Osteoblast (primary cell): ENCODE measurements at places on chromosomes 2 and 18. TPM values are rescaled to one million over a fixed set of nuclear protein-coding genes. Genes with fewer than 3 reads are reported as not detected.

RAB3GAP1 gene
- total RNA-seq: 89.0 and 90.5 TPM in 2 replicates

EIF2AK3 gene
- total RNA-seq: 24.2 and 25.7 TPM in 2 replicates

CD8B2 gene
- total RNA-seq: not detected in 2 replicates

RNF125 gene
- total RNA-seq: under 0.01 and 0.59 TPM in 2 replicates

IKZF2 gene
- 10.3 and 11.9 TPM in 2 replicates for total RNA-seq

DNA sequence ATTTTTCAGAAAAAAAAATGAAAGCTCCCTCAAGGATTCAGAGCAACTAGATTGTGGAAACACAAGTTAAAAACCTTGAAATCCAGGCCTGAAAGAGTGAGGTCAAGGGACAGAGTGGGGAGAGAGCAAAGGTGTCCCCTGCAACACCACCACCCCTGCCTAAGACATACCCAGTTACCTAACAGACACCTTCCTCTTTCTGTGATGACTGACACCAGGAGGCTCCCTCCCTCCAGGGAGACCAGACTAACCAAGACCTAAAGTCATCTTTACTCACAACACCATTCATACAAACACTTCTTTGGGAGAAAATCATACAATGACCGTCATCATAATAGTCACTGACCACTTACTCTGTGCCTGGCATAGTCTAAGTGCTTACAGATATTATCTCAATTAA, 151.8 kb upstream of the NABP1 start:
- no peak overlapping the region for H3K27ac ChIP-seq
- DNase-seq: no peak
- H3K4me3 ChIP-seq: no peak overlapping the region

DNA sequence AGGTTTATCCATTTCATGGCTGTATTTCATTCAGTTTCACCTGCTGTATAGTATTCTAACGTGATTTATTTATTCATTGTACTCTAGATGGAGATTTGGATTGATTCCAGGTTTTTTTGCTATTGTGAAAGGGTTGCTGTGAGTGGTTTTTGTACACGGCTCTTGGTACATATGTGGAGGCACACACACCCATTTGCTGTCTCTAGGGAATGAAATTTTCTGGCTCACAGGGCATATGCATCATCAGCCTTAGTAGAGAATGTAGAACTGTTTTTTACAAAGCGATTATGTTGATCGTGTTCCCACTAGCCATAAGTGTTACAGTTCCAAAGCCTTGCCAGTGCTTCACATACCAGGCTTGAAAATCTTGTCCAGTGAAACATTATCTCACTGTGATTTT, 5.1 kb downstream of the SPTBN1 start:
- H3K36me3 ChIP-seq: no peaks in the 10 kb centered on the region
- peak overlapping the region; percentile 38 for H3K27ac ChIP-seq

GRCh38 chr2:147149575-147150240, 695.1 kb upstream of the ACVR2A start:
- H3K27ac ChIP-seq: no peak overlapping the region
- no peak for DNase-seq
- H3K4me1 ChIP-seq: no peaks in the 10 kb centered on the region
- no peaks in the 10 kb centered on the region for H3K27me3 ChIP-seq
- H3K36me3 ChIP-seq: no peaks in the 10 kb centered on the region

GRCh38 chr2:81260320-81260719, 955.8 kb upstream of the LRRTM1 start:
- H3K27me3 ChIP-seq: no peaks in the 10 kb centered on the region
- DNase-seq: no peak
- H3K4me1 ChIP-seq: no peaks in the 10 kb centered on the region
- H3K36me3 ChIP-seq: no peaks in the 10 kb centered on the region
- H3K27ac ChIP-seq: no peak overlapping the region

DNA sequence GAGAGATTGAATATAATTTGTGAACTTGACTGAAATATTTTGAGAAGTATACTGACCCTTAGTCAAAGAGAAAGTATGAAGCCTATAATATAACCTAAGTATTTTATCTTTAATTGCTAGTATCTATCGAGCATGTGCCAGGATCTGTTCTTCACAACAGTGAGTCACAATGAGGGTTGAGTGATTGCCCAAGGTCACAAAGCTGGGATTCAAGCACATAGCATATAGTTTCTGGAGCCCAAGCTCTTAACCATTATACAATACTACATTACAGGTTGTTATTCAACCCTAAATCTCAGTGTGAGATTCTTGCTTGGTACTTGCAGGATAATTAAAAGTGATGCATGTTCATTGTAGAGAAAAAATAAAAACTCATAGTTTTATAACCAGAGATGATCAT, 97.2 kb downstream of the RAB3GAP1 start:
- H3K36me3 ChIP-seq: peaks cover 41% of the 10 kb centered on the region
- H3K27ac ChIP-seq: no peak overlapping the region

DNA sequence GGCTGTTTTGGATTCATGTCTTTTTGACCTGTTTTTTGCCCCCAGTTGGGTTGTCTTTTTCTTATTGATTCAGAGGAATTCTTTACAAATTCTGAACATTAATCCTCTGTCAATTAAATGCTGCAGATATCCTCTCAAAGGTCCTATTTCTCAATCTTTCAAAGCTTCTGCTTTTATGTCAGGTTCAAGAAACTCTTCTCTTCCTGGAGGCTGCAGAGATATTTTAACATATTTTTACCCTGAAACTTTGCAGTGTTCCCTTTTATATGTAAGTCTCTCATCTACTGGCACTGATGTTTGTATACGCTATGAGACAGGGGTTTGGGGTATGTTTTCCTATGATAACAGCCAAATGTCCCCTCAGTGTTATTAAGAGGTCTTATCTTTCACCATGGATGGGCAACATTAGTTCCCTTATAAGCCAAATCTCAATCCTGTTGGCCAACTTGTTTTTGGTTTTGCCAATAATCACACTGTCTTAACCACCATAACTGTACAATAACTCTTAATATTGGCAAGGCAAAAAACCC, 159.3 kb downstream of the HDAC4 start:
- no peak for DNase-seq
- no peaks in the 10 kb centered on the region for H3K4me1 ChIP-seq
- H3K27ac ChIP-seq: no peak overlapping the region
- H3K27me3 ChIP-seq: no peaks in the 10 kb centered on the region

GRCh38 chr2:198901894-198902293, 555.8 kb downstream of the SATB2 start:
- H3K4me1 ChIP-seq: no peaks in the 10 kb centered on the region
- H3K27me3 ChIP-seq: no peaks in the 10 kb centered on the region
- H3K4me3 ChIP-seq: no peak overlapping the region
- H3K27ac ChIP-seq: no peak overlapping the region

- no peak overlapping the region for H3K4me3 ChIP-seq
- no peaks in the 10 kb centered on the region for H3K4me1 ChIP-seq
- H3K36me3 ChIP-seq: no peaks in the 10 kb centered on the region
- H3K27me3 ChIP-seq: no peaks in the 10 kb centered on the region
- H3K27ac ChIP-seq: no peak overlapping the region
- no peak for DNase-seq
Observed at GRCh38 chr2:58227171-58227917, 13.8 kb downstream of the FANCL start.

DNA sequence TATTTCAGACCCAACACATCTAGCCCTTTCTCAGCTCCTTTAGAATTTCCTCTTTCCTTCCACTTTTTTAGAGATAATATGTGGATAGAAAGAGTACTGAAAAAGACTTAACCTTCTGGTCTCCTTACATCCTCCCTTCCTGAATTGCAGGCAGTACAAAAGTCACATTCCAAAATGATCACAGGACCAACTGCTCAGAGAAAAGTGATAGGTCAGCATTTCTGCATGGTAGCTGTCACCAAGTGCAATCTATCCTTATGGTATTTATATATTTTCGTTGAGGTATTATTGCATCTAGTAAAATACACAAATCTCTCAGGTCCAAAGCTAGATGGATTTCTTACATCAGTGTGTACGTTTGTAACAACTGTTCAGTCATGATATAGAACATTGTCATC, 427.5 kb downstream of the LPIN1 start:
- H3K27ac ChIP-seq: no peak overlapping the region
- H3K4me3 ChIP-seq: no peak overlapping the region
- H3K4me1 ChIP-seq: peaks cover 32% of the 10 kb centered on the region
- no peaks in the 10 kb centered on the region for H3K36me3 ChIP-seq

GRCh38 chr18:710418-711300, 1.8 kb downstream of the ENOSF1 start:
- no peak for DNase-seq
- no peaks in the 10 kb centered on the region for H3K27me3 ChIP-seq
- peak overlapping the region; percentile 94 for H3K27ac ChIP-seq
- H3K36me3 ChIP-seq: peaks cover 6% of the 10 kb centered on the region
- H3K4me3 ChIP-seq: peak overlapping the region; percentile 78

DNA sequence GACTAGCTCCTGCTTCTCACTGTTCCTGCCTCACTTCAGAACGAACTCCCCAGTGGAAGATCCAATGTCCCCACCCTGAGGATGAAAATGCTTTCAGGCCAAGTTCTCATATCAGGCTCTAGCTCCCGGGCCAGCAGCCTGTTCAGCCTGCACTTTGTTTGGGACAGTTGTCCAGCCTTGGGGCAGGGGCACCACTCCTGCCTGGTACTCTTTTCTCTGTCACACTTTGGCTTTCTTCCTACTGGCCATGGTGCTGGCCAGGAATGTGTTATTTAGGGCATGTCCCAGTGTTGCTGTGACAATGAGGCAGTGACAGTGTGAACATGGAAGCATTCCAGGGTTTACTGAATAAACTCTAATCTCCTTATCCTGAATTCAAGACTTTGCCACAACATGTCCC, 154.1 kb downstream of the GALNT14 start:
- no peaks in the 10 kb centered on the region for H3K4me1 ChIP-seq
- H3K27ac ChIP-seq: no peak overlapping the region
- no peaks in the 10 kb centered on the region for H3K36me3 ChIP-seq

DNA sequence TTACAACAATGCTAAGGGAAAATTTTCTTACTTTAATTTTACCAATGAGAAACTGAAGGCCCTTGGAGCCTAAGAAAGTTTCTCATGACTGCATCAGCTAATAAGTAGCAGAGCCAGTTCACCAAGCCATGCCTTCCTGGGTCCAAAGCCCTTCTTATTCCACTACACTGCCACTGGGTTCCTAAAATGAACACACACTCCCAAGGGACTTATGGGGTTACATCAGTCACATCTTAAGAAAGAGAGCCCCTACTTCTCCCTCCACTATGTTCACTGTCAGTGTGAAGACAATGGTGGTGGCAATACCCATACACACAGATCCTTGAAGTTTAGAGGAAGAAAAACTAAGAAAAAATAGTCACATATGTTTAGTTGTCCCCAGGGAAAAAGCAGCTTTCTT, 20.6 kb downstream of the MBD2 start:
- no peaks in the 10 kb centered on the region for H3K27me3 ChIP-seq
- peaks cover 15% of the 10 kb centered on the region for H3K4me1 ChIP-seq
- no peak for DNase-seq
- no peak overlapping the region for H3K4me3 ChIP-seq
- H3K36me3 ChIP-seq: peaks cover 20% of the 10 kb centered on the region

DNA sequence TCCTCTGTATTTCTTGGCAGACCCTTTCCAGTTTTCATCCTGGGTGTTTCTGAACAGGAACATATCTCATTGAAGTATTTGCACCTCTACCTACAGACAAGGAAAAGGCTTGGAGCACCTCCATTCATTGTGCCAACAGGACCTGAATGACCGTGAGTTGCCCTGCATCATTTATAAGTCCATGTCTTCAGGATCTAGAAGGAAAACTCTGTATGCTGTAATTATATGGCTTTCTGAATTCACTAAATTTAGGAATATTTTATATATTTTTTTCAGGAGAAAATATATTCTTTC, 402.3 kb upstream of the SLC14A2 start:
- no peaks in the 10 kb centered on the region for H3K36me3 ChIP-seq
- no peak for DNase-seq
- H3K27me3 ChIP-seq: no peaks in the 10 kb centered on the region

DNA sequence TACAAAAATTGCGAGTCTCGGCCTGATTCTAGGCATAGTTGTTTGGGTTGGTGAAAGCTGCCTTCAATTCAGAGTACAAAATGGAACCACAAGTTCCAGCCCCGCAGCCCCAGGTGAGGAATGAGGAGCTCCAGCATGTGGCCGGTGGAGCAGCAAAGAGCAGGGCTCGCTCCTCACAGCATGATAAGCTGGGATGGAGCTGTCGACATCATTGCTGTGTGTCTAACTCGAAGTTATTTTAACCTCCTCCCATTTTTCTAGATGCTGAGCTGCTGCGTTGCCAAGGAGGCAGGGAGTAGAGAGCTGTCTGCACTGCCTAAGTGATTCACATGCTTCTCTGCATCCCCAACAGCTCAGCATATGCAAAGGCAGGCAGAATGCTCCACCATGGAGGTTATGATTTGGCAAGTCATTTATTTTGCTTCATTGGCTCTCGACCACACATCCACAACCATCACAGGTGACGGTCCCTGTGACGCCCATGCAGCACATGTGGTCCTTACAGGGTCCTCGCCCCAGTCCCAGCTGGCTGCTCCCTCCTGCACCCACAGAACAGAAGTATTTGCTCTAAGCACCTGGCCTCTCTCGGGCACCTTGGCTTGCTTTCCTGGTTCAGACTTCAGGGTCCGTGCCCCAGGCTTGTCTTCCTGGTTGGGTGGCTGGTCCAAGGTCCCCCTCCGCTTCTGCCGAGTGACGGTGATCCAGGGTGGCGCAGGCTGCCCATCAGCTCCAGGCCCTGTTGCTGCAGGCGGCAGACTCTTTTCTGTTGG, 66.0 kb upstream of the MGAT4A start:
- no peak overlapping the region for H3K4me3 ChIP-seq
- no peak overlapping the region for H3K27ac ChIP-seq
- H3K27me3 ChIP-seq: peaks cover 9% of the 10 kb centered on the region
- DNase-seq: peak; percentile 42

- no peak for DNase-seq
- H3K36me3 ChIP-seq: no peaks in the 10 kb centered on the region
- H3K4me1 ChIP-seq: peaks cover 18% of the 10 kb centered on the region
- no peak overlapping the region for H3K4me3 ChIP-seq
- H3K27me3 ChIP-seq: no peaks in the 10 kb centered on the region
Observed at GRCh38 chr2:149908726-149909683, 321.4 kb upstream of the MMADHC start.

- no peaks in the 10 kb centered on the region for H3K36me3 ChIP-seq
- H3K4me3 ChIP-seq: no peak overlapping the region
- DNase-seq: peak; percentile 66
- H3K27me3 ChIP-seq: no peaks in the 10 kb centered on the region
Observed at GRCh38 chr18:43578706-43579105, 301.4 kb upstream of the SYT4 start.

DNA sequence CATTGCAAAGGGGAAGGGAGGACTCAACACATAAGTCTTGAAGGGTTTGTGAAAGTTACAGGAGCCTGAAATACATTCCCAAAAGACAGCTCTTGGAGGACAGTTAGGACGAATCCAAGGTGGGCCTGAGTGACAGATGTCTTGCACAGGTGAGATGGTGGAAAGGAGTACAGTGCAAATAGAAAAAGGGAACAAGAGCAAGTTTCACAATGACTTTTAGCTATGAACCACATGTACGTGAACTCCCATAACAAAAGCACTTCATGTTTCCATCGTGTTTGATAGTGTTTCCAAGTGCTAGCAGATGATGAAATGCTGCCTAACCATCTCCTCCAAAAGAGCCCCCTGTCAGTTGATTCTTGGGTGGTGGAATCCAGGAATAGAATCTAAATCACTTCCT, 1.8 kb downstream of the IL18RAP start:
- H3K27ac ChIP-seq: no peak overlapping the region
- no peaks in the 10 kb centered on the region for H3K36me3 ChIP-seq
- no peaks in the 10 kb centered on the region for H3K4me1 ChIP-seq
- no peak overlapping the region for H3K4me3 ChIP-seq
- DNase-seq: no peak

- no peak overlapping the region for H3K4me3 ChIP-seq
- H3K4me1 ChIP-seq: no peaks in the 10 kb centered on the region
- peaks cover 41% of the 10 kb centered on the region for H3K36me3 ChIP-seq
Observed at GRCh38 chr2:231294571-231295362, 96.3 kb downstream of the ARMC9 start.

GRCh38 chr2:130726614-130727180, 2.2 kb upstream of the GPR148 start:
- H3K4me1 ChIP-seq: peaks cover 5% of the 10 kb centered on the region
- DNase-seq: no peak
- H3K36me3 ChIP-seq: no peaks in the 10 kb centered on the region
- H3K4me3 ChIP-seq: peak overlapping the region; percentile 69
